SIG-M5 (cell line): ENCODE measurements at places on chromosomes 4 and X.

DNA sequence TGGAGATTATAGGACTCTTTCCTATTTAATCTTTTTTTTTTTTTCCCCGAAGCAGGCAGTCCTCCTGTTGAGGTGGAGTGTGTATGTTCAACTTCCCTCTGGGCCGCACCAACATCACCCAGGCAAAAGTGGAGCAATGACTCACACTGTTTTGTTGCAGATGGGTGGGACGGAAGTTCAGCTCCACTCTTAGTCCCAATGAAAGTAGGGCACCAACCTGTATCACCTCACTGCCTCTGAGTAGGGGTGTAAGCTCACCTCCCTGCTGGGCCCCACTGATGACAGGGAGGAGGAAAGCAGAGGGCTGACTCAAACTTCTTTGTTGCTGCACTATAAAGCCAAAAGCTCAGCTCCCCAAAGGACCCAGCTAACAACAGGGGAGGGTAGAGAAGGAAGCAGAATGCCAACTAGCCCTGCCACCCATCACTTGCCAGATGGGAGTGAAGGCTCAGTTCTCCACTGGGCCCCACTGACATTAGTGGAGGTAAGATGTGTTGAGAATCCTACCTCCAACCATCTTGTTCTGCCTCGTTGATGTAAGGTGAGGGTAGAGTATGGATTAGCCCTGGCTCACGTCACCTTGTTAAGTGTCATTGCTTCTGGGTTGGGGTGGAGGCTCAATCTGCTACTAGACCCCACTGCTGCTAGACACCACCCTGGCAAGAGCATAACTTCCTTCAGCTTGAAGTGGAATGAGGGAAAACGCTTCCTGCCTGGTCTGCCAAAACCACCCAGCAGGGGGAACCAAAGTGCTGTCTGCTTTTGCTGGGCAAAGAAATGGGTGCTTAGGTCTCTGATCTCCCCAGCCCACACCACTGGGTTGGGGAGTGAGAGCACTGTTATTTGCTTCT, 14.1 kb downstream of the RPS6KA3 start:
- DNase-seq = no peak

GRCh38 chrX:41558531-41558930, 111.4 kb downstream of the NYX start:
- DNase-seq = no peak

GRCh38 chr4:4440333-4441061, 53.6 kb downstream of the NSG1 start:
- no peak for DNase-seq

DNA sequence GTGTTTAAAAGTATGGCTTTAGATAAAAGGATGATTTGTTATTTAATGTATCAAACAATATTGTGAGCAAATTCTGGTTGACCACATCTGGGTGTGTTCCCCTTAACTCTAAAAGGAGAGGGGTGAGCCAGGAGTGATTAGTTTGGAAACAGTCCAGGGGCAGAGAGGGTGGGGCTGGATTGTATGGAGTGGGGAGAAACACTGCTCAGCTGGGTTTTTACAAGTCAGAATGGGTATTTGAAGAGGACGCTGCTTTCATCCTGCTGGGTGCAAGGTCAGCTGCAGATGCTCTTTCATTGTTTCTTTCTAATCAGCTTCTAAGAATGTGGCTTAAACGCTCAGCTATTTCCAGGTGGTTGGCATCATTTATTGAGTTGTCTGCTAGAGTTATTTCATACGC, 82.8 kb upstream of the LIMCH1 start:
- no peak for DNase-seq

- peak; percentile 41 for DNase-seq
These were observed 211.1 kb downstream of the GUCY2F start for GRCh38 chrX:109270580-109271484.
